ENCODE measurements at places on chromosomes 4 and X.

DNA sequence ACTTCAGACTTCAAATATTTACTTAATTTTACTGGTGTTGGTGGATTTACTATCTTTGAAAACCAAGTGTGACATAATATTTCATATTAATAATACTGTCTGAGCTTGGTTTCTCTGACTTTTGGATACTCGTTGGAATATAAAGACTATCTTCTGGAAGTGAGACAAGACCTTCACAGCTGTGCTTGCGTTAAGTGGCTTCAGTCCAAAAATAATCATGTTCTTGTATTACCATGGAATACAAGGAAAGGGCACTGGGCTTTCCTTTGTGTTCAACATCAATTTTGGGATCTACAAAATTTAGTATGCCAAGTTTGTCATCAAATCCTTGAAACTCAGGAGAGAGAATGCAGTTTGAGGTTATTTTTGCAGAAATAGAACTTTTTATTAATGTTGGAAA is 712.4 kb upstream of the LCORL start:
- H3K4me3 ChIP-seq: no peak overlapping the region
- no peaks in the 10 kb centered on the region for H3K27me3 ChIP-seq
- H3K27ac ChIP-seq: no peak overlapping the region
- DNase-seq: no peak

GRCh38 chr4:173517781-173518424 is 12.1 kb downstream of the HAND2 start:
- H3K4me1 ChIP-seq: peaks cover 8% of the 10 kb centered on the region
- H3K36me3 ChIP-seq: peaks cover 5% of the 10 kb centered on the region
- no peak overlapping the region for H3K4me3 ChIP-seq
- H3K27ac ChIP-seq: peak overlapping the region; percentile 51

GRCh38 chr4:152166567-152166966 is 369.3 kb downstream of the FBXW7 start:
- peaks cover 2% of the 10 kb centered on the region for H3K36me3 ChIP-seq
- H3K27ac ChIP-seq: no peak overlapping the region
- H3K4me1 ChIP-seq: no peaks in the 10 kb centered on the region
- no peaks in the 10 kb centered on the region for H3K27me3 ChIP-seq
- no peak for DNase-seq
- no peak overlapping the region for H3K4me3 ChIP-seq

DNA sequence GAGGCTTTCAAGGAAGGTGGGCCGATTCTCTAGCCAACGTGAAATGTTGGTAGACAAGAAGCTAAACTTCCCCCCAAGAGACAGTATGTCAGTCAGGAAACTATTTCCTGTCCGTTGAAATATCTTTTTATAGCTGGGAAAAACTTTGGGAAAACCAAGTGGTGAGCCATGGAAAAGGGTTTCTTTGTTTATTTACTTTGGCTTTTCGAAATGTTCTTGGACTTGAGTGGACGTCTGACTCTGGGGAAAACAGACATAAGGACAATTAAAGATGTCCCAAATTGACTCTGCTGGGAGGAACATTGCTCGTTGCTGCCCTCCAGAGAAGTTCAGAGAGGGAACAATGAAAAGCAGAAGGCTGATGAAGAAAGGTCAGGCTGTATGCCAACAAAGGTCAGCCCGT is 295.4 kb downstream of the RAPGEF2 start:
- no peak for DNase-seq
- H3K27ac ChIP-seq: no peak overlapping the region
- peaks cover 26% of the 10 kb centered on the region for H3K27me3 ChIP-seq
- H3K36me3 ChIP-seq: no peaks in the 10 kb centered on the region

DNA sequence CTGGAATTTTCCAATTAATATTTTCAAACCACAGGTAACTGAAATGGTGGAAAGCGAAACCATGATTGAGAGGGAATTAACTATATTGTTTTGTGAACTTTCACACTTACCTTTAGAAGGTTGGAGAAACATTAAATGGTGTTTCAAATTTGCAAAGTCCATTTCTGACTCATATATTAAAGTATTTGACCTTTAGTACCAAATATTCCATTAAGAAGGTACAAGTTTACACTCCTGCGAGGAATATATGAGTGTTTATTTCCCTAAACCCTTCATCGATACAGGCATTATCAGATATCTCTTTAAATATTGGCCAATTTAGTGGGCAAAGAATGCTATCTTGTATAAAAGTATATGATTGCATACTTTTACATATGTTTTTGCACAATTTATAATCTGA is 44.1 kb upstream of the NPNT start:
- H3K4me3 ChIP-seq: no peak overlapping the region
- DNase-seq: no peak
- H3K36me3 ChIP-seq: no peaks in the 10 kb centered on the region
- no peaks in the 10 kb centered on the region for H3K27me3 ChIP-seq

- H3K36me3 ChIP-seq: no peaks in the 10 kb centered on the region
- no peak overlapping the region for H3K4me3 ChIP-seq
- no peak for DNase-seq
- H3K27ac ChIP-seq: no peak overlapping the region
- H3K4me1 ChIP-seq: no peaks in the 10 kb centered on the region
Measured at GRCh38 chr4:58541926-58542325, 1431.7 kb upstream of the IGFBP7 start.

GRCh38 chr4:156291317-156291716 is 337.7 kb upstream of the CTSO start:
- no peak overlapping the region for H3K4me3 ChIP-seq
- H3K36me3 ChIP-seq: no peaks in the 10 kb centered on the region
- H3K27ac ChIP-seq: no peak overlapping the region
- no peak for DNase-seq
- H3K27me3 ChIP-seq: no peaks in the 10 kb centered on the region

DNA sequence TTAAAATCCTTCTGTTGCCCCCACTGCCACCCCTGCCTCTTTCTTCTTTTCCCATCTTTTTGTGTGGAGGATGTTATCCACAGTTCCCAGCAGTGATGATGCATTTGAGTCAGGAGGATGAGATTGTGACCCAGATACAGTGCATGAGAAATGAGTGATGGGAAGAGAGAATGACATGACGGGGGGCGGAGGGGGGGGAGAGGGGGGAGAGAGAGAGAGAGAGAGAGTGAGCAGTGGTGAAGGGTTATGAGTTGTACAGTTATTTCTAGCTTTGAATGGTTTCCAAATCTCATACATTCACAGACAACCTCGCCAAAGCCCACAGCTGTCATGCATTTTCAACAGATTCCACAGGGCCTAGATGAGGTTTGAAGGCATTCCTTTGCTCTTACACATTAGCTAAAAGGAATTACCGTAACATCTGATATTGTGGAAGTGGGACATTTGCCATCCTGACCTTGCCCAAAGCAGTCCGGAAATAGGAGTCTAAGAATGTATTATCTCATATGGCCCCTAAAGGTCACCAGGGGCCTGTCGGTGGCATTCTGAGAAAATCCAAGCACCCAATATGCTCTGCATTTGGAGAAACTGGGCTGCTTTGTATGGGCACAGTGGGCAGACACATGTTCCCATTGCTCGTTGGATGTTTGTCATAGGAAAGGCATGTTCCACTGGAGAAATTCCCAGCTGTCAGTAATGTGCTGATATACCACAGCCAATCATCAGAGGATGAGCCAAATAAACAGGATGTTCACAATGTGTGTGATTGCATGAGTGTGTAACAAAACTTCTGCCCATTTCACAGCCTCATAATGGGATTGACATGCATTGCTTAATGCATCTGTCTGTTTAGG is 435.8 kb downstream of the SPRY1 start:
- peaks cover 9% of the 10 kb centered on the region for H3K27me3 ChIP-seq
- no peaks in the 10 kb centered on the region for H3K4me1 ChIP-seq

GRCh38 chr4:47427935-47428334 is 35.6 kb downstream of the COMMD8 start:
- H3K27me3 ChIP-seq: peaks cover 13% of the 10 kb centered on the region
- H3K4me1 ChIP-seq: no peaks in the 10 kb centered on the region
- DNase-seq: no peak
- no peak overlapping the region for H3K4me3 ChIP-seq

DNA sequence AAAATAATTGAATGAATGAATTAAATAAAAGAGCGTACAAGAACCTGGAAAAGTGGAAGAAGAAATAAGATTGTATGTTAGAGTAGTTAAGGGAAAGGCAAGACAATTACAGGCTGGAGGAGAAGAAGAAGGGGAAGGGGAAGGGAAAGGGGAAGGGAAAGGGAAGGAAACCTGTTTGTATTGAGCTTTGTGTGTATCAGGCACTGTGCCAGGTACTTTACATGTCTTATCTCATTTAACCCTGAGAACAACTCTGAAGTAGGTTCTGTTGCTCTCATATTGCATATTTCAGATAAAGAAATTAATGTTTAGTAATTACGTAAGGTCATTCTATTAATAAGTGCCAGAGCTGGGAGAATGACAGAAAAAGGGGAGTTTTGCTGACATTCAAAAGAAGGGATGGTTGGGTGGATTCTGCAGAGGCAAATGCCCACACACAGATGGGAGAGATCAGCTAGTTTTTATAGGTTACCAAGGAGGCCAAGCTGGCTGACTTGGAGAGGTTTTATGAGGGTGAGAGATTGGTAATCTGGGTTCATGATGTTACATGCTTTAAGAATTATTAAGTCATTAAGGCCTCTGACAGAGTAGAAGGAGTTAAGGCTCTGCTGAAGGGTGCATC is 92.3 kb upstream of the LCORL start:
- no peak for DNase-seq
- no peak overlapping the region for H3K4me3 ChIP-seq
- no peaks in the 10 kb centered on the region for H3K4me1 ChIP-seq
- H3K36me3 ChIP-seq: peaks cover 2% of the 10 kb centered on the region
- H3K27me3 ChIP-seq: peaks cover 42% of the 10 kb centered on the region

GRCh38 chr4:163492951-163493504 is 1.5 kb upstream of the TMA16 start:
- H3K36me3 ChIP-seq: peaks cover 4% of the 10 kb centered on the region
- no peak overlapping the region for H3K27ac ChIP-seq
- DNase-seq: no peak
- H3K4me3 ChIP-seq: peak overlapping the region; percentile 99
- H3K27me3 ChIP-seq: peaks cover 14% of the 10 kb centered on the region
- H3K4me1 ChIP-seq: peaks cover 30% of the 10 kb centered on the region

DNA sequence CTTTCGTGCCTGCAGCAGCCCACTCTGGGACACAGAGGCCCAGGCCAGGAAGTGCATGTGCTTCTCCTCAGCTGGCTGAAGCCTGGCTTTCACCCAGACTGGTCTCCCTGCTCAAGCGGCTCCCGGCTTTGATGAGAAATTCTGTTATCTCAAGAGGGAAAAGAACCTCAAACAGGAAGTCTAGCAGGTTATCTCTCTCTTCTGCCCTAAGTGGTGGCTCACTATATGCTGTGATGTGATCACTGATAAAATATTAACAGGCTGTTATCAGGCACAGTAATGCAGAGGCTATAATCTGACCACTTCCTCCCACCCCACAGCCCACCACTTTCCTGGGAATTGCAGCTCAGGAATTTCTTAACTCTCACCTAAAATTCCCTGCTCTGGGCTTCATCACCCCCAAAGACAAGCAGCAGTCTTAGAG is 13.3 kb downstream of the CLDN2 start:
- H3K27ac ChIP-seq: no peak overlapping the region
- H3K4me3 ChIP-seq: no peak overlapping the region
- H3K27me3 ChIP-seq: no peaks in the 10 kb centered on the region
- H3K36me3 ChIP-seq: no peaks in the 10 kb centered on the region

- H3K36me3 ChIP-seq: no peaks in the 10 kb centered on the region
- H3K27ac ChIP-seq: no peak overlapping the region
- no peaks in the 10 kb centered on the region for H3K4me1 ChIP-seq
- DNase-seq: no peak
Measured at GRCh38 chr4:31193521-31193920, 473.4 kb downstream of the PCDH7 start.

- H3K4me3 ChIP-seq: no peak overlapping the region
- DNase-seq: no peak
- H3K27ac ChIP-seq: no peak overlapping the region
- H3K36me3 ChIP-seq: no peaks in the 10 kb centered on the region
Measured at GRCh38 chr4:60384516-60384915, 815.6 kb upstream of the ADGRL3 start.

- H3K4me3 ChIP-seq: peak overlapping the region; percentile 88
- no peak overlapping the region for H3K27ac ChIP-seq
- peaks cover 12% of the 10 kb centered on the region for H3K4me1 ChIP-seq
- H3K36me3 ChIP-seq: no peaks in the 10 kb centered on the region
- H3K27me3 ChIP-seq: peaks cover 54% of the 10 kb centered on the region
Measured at GRCh38 chr4:56050625-56051024, 101.9 kb downstream of the CEP135 start.

DNA sequence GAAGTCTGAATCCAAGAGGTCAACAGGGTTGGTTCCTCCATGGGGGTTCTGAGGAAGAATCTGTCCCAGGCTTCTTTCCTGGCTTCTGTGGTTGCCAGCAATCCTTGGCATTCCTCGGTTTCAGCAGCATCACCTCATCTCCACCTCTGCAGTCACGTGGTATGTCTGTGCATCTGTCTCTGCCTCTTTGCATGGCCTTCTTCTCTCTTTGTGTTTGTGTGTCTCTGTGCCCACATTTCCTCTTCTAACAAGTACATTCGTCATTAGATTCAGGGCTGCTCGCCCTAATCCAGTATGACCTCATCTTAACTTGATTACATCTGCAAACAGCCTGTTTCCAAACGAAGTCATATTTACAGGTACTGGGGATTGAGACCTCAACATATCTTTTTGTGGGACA is 114.0 kb downstream of the BCOR start:
- H3K4me1 ChIP-seq: no peaks in the 10 kb centered on the region
- DNase-seq: no peak
- peaks cover 2% of the 10 kb centered on the region for H3K36me3 ChIP-seq

DNA sequence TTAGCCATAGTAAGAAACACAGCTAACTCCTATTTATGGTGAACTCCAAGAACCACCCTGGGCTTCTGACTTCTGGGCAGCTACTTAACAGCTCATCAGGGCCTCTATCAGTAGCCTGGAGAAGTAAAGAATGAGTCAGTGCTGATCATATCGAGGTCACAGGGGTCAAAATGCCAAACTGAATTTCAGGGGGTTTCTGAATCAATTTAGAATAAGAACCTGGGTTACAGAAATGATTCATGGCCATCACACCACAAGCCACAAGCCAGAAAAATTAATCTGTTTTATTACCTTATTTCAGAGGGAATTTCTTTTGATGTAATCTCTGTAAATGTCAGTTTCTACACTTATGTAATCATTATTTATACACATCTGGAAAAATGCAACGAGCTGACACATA is 64.4 kb downstream of the CHST7 start:
- no peak overlapping the region for H3K27ac ChIP-seq
- H3K27me3 ChIP-seq: no peaks in the 10 kb centered on the region
- H3K36me3 ChIP-seq: no peaks in the 10 kb centered on the region
- no peak for DNase-seq
- H3K4me1 ChIP-seq: peaks cover 3% of the 10 kb centered on the region

GRCh38 chr4:118270492-118270891 is 82.3 kb downstream of the PRSS12 start:
- H3K27me3 ChIP-seq: no peaks in the 10 kb centered on the region
- peaks cover 2% of the 10 kb centered on the region for H3K4me1 ChIP-seq
- no peak for DNase-seq
- H3K36me3 ChIP-seq: peaks cover 2% of the 10 kb centered on the region
- H3K4me3 ChIP-seq: no peak overlapping the region

DNA sequence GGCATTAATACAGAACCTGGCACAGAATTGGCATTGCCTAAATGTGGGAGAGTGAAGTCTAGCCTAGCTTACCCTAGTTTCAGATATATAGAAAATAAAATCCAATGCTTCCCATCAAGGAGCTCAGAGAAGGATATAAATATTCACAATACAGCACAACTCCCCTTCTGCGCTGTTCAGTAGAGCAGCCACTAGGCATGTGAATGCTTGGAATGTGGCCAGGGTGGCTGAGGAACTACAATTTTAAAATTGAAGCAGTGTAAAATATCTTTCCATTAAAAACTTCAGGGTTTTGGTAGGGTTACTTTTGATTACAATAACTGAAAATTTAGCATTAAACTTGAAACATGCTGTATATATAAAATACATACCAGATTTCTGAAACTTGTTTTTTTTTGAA is 19.5 kb downstream of the ZNF518B start:
- H3K27me3 ChIP-seq: no peaks in the 10 kb centered on the region
- H3K4me3 ChIP-seq: no peak overlapping the region
- no peaks in the 10 kb centered on the region for H3K36me3 ChIP-seq
- DNase-seq: no peak
- H3K4me1 ChIP-seq: no peaks in the 10 kb centered on the region
